ENCODE measurements at places on chromosomes 5 and 9.

DNA sequence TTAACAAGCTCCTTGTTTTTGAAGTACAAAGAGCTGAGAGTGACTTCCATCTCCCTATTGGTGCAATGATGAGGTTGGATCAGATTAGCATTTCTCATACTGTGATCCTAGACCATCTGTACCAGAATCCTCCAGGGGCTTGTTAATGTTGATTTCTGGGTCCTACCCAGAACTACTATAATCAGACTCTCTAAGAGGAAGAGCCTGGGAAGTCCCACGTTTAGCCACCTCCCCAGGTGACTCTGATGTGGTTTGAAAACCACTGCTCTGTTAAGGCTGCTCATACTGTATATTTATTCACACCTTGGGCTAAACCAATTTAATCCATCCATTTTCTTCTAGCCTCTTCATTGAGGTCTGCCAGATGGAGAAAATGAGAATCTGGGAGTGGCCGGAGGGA is 49.6 kb upstream of the SMIM32 start:
- DNase-seq, result no peak

- no peak for DNase-seq
Observed at GRCh38 chr9:134399435-134400056, 73.3 kb downstream of the RXRA start.

- DNase-seq, result no peak
Observed at GRCh38 chr5:34045023-34045422, 2.0 kb upstream of the C1QTNF3 start.

DNA sequence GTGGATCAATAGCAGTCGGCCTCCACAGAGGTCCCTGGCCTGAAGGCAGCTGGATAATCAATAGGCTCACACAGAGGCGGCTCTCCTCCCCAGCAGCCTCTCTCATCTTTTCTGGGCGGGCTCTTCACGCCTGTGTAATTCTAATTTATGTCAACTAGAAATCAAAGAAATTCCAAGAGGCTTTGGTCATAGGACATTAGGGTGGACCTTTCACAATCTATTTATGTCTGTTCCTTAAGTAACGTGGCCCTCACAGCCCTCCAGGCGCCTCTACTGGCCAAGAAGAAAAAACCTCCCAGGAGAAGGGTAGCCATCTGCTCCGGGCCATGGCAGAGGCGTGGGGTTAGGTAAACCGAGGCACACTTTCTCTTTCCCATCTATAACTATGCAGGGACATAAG is 205.1 kb upstream of the EFNA5 start:
- DNase-seq, result peak; percentile 46
